ENCODE measurements at places on chromosomes 7 and 10.

DNA sequence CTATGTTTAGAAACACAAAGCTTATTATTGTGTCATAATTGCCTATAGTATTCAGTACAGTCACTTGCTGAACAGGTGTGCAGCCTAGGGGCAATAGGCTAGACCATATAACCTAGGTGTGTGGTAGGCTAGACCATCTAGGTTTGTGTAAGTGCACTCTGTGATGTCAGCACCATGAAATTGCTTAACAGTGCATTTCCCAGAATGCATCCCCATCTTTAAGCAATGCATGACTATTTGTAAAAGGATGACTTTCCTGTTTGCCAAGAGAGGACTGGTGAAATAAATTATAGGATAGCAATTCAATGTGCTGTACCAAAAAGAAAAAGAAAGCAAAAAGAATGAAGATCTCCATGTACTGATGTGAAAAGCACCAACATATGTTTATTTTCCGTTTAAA, 288.7 kb upstream of the AUTS2 start:
- DNase-seq = no peak

GRCh38 chr7:1535100-1535458, 4.6 kb downstream of the MAFK start:
- DNase-seq = no peak

DNA sequence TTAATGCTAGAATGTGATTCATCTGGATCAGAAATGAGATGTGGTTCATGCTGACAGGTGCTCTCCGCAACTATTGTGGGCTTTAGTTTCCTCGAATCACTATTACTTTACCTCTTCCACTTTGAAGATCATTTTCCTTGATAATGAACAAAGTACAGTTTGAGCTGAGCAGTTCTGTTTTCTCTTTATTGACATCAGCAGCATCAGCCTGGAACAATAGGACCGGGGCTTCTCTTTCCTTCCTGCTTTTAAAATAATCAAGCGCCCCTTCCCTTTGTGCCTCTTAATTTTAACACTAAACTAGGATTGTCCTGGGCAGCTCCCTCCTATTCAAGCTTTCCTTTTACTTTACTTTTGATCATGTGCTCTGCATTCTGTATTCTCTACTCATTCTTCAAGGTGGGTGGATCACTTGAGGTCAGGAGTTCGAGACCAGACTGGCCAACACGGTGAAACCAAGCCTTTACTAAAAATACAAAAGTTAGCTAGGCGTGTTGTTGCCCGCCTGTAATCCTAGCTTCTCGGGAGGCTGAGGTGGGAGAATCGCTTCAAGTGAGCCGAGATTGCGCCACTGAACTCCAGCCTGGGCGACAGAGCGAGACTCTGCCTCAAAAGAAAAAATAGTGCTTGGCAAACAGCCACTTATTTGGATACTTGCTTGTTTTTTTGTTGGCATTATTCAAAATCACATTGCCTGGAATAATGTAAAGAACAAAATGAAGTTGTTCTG, 67.0 kb upstream of the RHEB start:
- no peak for DNase-seq

GRCh38 chr7:151570366-151570915, 50.7 kb upstream of the RHEB start:
- no peak for DNase-seq

- DNase-seq = no peak
These were observed 4.1 kb downstream of the KNDC1 start for GRCh38 chr10:133163889-133164815.

DNA sequence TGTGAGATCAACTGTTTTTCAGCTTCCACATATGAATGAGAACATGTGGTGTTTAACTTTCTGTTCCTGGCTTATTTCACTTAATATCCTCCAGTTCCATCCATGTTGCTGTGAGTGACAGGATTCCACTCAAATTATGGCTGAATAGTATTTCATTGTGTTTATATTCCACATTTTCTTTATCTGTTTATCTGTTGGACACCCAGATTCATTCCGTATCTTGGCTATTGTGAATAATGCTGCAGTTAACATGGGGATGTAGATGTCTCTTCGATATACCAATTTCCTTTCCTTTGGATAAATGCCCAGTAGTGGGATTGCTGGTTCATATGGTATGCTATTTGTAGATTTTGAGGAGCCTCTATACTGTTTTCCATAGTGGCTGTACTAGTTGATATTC, 47.9 kb downstream of the GALNT11 start:
- DNase-seq = no peak

DNA sequence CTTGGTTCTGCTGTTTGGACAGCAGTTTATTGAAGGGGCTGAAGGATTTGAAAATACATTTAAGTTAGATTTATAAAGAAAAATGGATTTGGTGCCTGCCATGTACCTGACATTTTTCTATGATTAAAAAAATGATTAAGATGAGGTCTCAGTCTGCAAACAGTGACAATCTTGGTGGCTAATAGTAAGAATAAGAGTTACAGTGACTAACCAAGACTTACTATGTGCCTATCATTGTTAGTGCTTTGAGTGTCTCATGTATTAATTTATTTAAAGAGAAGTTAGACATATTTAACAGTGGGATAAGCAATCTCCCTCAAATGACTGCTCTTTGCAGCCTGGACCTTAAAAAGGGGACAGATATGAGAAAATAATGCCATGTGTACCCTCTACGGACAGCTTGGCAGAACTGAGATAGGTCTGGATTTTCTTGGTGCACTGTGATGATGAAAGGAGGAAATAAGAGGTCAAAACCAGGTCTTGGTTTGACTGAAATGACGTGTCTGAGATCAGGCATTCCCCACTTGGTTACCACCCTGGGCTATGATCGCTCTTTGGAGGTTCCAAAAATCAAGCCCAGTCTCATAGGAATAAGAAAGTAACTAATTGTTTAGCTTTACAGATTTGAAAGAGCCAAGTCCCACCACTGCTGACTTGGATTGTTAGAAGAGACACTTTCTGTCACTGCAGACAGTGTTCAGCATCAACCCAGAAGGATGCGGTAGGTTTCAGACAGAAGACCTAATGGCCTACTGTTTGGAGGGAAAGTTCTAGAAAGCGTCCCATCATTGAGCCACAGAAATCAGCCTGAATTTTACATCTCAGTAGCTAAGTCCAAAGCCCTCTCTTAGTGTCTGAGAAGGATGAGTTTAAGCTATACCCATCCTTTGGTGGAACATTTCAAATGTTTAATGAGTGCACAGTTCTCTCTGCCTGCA, 2.1 kb downstream of the CASP7 start:
- DNase-seq = no peak

DNA sequence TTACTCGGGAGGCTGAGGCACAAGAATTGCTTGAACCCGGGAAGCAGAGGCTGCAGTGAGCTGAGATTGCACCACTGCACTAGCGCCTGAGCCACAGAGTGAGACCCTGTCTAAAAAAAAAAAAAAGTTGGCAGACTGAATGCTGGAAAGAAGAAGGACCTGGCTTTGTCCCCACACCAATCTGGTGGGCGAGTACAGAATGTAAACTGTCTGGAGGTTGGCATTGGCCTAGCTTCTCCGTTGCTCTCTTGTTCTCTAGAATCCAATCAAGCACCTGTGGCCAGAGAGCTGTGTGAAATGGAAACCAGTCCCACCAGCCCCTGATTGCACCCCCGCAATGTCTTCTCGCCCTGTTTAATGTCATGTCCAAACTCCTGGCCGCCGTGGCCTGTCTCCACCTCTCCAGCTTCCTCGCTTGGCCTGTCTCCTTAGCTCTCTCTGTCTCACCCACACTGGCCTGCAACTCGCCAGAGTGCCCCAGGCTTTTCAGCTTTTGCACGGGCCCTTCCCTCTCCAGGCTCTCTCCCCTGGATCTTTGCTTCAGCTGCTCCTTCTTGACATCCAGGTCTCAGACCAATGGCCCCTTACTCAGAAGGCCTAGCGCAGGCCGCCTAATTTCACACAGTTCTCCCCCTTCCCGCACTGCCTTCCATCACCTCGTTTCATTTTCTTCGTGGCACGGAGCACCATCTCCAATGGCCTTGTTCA, 670 bp upstream of the AGK start:
- DNase-seq = peak; percentile 33

DNA sequence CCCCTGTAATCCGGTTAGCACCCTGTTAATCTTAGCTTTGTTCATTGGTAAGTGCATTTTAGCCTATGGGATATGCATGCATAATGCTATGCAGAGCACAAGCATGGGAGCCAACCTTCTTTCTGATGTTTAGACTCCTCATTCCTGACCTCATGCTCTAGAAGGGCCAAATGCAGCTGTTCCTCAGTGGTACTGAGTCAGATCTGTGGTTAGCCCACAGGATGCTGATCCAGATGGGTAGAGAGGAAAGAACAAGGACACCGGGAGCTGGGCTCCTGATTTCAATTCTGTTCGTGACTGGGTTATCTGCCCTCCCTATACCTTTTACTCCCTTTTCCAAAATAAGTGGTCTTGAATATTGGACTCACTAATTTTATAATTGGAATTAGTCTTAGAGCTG, 31.7 kb upstream of the C10orf90 start:
- DNase-seq = no peak

DNA sequence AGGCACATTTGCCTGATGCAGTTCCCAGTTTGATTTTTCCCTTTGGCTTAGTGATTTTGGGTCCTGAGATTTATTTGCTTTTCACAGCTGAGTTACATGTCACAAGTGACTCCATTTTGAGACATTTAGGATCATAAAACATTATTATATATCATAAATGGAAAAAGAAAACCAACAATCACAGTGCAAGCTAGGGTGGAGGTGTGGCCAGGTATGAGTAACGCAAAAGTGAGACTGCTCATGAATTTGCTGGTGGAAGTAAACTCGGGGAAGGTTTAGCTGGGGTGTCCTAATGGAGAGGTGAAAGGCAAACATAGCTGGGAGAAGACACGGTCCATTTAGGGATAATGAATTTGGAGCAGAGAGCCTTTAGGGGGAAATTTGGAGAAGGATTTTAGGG, 21.7 kb upstream of the UCN3 start:
- no peak for DNase-seq

- DNase-seq = no peak
These were observed 3.0 kb downstream of the IKZF1 start for GRCh38 chr7:50307368-50308032.

GRCh38 chr7:83796760-83797159, 147.8 kb upstream of the SEMA3E start:
- no peak for DNase-seq

DNA sequence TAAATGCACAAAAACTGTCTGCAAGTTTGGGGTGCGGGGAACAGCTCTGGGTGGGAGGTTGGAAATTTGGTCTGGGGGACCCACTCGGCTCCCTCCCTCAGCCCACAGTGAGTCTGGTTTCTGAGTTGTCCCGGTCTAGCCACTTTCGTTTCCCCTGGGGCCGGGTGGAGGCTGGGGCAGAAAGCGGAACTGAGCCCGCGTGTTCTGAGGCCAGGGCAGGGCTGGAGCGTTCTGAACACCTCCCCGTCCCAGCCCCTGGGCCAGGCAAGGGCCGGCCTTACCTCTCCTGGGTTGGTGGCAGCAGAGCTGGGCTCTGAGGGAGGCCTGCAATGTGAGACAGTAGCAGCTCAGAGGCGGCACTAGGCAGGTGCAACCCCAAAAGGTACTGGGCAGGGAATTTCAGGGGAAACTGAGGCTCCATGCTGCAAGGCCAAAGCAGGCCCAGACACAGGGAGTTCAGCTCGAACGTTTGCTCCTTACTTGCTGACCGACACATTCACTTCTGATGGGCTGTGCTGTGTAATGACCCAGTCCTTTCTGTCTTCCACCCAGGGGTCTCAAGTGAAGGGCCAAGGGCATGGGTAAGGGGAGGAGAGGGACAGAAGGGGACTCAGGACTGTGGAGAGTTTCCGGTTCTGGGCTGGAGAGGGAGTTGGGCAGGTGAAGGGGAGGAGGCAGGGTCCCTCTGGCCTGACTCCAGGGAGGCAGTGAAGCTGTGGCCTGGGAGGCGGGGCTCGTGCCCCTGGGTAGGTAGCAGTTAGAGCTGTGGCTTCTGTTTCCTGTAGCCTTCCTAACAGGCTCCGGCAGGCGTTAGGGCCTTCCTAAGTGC, 3.0 kb downstream of the IRF5 start:
- DNase-seq = no peak

- no peak for DNase-seq
These were observed 135.5 kb downstream of the NRF1 start for GRCh38 chr7:129746857-129747529.

GRCh38 chr10:120336911-120337540, 120.0 kb upstream of the PLPP4 start:
- peak; percentile 34 for DNase-seq

- DNase-seq = peak; percentile 2
These were observed 9.6 kb upstream of the C10orf105 start for GRCh38 chr10:71729161-71729636.

- DNase-seq = no peak
These were observed 51.5 kb downstream of the PFKFB3 start for GRCh38 chr10:6254201-6254600.

GRCh38 chr7:43248961-43249822, 136.7 kb downstream of the HECW1 start:
- no peak for DNase-seq

- DNase-seq = peak; percentile 19
These were observed 28.3 kb upstream of the SDK1 start for GRCh38 chr7:3272691-3273141.

DNA sequence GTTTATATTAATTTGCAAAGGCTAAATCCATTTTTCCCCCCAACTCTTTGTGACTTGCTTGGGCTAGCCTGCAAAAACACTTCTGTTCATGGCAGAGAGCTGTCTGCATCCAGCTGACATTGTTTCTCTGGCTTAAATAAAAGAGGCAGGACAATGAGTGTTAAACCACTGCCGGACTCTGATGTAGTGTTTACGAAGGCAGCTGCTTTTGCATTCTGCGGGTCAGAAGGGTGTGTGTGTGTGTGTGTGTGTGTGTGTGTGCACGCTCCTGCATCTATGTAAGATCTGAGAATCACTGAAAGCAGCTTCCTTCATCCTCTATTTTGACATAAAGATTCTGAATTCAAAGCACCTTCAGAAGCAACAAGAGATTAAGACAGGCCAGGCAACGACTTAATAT, 28.3 kb downstream of the NRP1 start:
- no peak for DNase-seq

GRCh38 chr7:116173051-116174028, 37.0 kb upstream of the TES start:
- peak; percentile 60 for DNase-seq

- no peak for DNase-seq
These were observed 770.4 kb downstream of the TNS3 start for GRCh38 chr7:46811529-46811928.

- no peak for DNase-seq
These were observed 101.8 kb upstream of the MKLN1 start for GRCh38 chr7:131225619-131226513.

DNA sequence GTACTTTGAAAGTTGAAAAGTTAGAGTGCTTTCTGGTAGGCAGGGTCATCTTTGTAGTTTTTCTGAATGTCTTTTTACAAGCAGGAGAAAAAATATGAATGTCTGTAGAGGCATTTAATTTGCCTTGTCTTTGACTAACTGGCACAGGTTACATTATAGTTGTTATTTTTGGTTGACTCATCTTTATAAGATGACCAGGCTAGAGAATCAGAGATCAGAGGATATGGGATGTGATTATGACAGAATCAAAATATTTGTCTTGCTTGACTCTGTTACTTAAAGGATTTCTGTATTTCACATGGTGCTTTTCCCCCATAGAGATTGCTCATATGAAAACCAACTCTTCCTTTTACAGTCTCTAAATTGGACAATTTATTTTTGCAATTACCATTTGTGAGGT, 2.4 kb downstream of the ZMYND11 start:
- DNase-seq = no peak

- no peak for DNase-seq
These were observed 7.9 kb upstream of the MYL7 start for GRCh38 chr7:44148961-44149536.

Data from NCI-H345 (cell line).